A172 (cell line): ENCODE measurements at places on chromosomes 7 and 10. TPM values are rescaled to one million over a fixed set of nuclear protein-coding genes. Genes with fewer than 3 reads are reported as not detected.

MNX1 gene
- 0.90 and 1.6 TPM in 2 replicates for total RNA-seq

CADPS2 gene
- 3.4 and 3.7 TPM in 2 replicates for total RNA-seq

ERVW-1 gene
- total RNA-seq = not detected in 2 replicates

PNLIP gene
- total RNA-seq = not detected in 2 replicates

AFAP1L2 gene
- total RNA-seq = 0.50 and 1.4 TPM in 2 replicates

LDB3 gene
- total RNA-seq = 0.10 and 0.31 TPM in 2 replicates

CCDC172 gene
- not detected in 2 replicates for total RNA-seq

ZCWPW1 gene
- total RNA-seq = 2.9 and 3.7 TPM in 2 replicates

ACTL6B gene
- not detected in 2 replicates for total RNA-seq

CACNA2D1 gene
- 0.24 TPM in 1 of 2 replicates, not detected in the other for total RNA-seq

TSPAN33 gene
- 11.3 and 12.6 TPM in 2 replicates for total RNA-seq

LRRC61 gene
- total RNA-seq = 0.67 TPM in 1 of 2 replicates, not detected in the other

MCM10 gene
- 33.6 and 34.4 TPM in 2 replicates for total RNA-seq

SPAM1 gene
- not detected in 2 replicates for total RNA-seq
